ENCODE measurements at places on chromosomes 11 and 22.
A peak's percentile ranks its signal among the peaks of the same experiment; 100 is the strongest.

DNA sequence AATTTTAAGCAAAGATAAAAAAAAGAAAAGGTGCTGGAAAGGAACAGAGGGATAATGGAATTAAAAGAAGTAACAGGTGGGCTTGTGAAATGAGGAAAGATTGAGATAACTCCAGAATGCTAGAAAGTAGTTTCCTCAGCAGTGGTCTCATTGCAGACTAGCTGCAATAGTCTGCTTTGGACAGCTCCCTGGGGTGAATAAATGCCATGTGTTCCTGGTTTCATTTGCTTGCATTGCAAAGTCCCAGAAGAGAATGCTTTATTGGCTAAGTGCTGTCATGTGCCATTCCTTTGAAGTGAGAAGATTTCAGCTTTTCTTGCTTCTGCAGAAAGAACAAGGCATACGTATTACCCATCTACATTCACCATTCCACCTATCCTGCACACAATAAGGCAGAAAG, 478.8 kb upstream of the RAG2 start:
- DNase-seq = peak; percentile 11

- no peak for DNase-seq
Measured at GRCh38 chr11:75714211-75714610, 3.4 kb upstream of the MOGAT2 start.

- DNase-seq = peak; percentile 62
Measured at GRCh38 chr22:46731246-46732040, 6.6 kb downstream of the CERK start.

DNA sequence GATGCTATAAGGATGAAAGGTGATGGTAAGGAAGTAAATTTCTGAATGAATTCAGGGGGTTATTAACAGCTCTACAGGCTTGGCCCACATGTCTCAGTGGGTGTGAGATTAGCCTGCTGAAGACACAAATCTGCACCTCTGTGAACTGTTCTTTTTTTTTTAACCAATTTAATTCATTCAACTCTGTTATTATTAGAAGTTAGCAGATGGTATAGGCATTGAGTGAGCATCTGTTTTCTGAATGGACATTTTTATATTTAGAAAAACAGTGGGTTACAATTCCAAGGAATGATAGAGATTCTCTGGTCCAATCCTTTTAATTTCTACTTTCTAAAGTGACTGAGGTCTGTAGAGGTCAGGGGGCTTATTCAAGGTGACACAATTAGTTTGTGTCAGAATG, 122.0 kb upstream of the SORL1-AS1 start:
- no peak for DNase-seq

DNA sequence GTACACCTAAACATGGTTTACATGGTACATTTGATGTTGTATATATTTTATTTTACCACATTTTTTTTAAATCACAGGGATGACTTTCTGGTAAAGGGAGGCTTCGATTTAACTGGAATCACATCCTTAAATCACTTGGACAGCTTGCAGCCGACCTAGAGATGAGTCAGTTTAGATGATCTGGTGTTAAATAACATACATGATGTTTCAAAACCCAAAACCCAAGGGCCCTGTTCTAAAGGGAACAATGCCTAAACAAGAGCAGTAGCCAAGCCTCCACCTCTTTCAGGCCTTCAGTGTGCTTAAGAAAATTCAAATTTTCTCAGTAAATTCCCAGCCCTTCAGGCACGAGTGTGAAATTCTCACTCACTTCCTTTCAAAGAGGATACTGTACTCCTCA, 108.8 kb downstream of the WT1 start:
- DNase-seq = peak; percentile 12

GRCh38 chr11:128492903-128493569, 94.3 kb downstream of the ETS1 start:
- DNase-seq = no peak

All from MCF 10A (cell line).